NAMALWA (cell line): ENCODE measurements at places on chromosomes 12 and 14.

DNA sequence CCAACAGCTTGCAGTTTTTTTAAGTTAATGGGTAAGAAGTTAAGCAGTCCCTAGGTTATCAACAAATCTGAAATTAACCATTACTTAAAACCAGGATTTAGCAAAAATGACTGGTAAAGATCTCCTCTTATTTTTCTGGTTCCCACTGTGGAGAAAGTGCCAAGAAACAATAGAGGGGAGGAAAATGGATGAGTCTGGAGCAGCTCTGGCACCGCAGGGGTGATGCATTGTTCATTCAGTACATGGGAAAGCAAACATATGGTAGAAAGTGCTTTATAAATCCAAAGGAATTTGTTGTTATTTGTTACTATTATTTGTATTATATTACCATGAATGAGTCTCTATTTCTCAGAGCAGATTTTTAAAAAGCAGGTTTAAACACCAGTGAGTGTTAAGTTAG lies 92.2 kb downstream of the DYRK2 start:
- DNase-seq = no peak

- no peak for DNase-seq
These were observed 279.0 kb downstream of the GRIN2B start for GRCh38 chr12:13702381-13702780.

- DNase-seq = no peak
These were observed 276.3 kb downstream of the DUSP6 start for GRCh38 chr12:89075880-89076540.

- DNase-seq = no peak
These were observed 602 bp downstream of the APEX1 start for GRCh38 chr14:20455355-20456300.

DNA sequence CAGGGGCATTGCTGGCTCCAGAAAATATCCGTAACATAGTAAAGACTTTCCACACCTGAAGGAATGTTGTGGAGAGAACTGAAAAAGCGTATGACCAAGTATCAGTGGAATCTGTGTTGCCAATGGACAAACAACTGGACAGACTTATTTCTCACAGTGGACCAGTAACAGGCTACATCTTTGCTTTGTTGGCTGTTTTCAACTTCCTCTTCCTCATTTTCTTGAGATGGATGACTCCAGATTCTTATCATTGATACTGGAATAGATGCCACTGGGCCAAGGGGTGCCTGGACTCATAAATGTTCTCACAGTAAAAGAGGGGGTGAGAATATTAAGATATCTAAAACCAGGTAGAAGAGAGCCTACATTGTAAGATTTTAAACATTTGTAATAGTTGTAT lies 6.4 kb downstream of the GAS2L3 start:
- no peak for DNase-seq

DNA sequence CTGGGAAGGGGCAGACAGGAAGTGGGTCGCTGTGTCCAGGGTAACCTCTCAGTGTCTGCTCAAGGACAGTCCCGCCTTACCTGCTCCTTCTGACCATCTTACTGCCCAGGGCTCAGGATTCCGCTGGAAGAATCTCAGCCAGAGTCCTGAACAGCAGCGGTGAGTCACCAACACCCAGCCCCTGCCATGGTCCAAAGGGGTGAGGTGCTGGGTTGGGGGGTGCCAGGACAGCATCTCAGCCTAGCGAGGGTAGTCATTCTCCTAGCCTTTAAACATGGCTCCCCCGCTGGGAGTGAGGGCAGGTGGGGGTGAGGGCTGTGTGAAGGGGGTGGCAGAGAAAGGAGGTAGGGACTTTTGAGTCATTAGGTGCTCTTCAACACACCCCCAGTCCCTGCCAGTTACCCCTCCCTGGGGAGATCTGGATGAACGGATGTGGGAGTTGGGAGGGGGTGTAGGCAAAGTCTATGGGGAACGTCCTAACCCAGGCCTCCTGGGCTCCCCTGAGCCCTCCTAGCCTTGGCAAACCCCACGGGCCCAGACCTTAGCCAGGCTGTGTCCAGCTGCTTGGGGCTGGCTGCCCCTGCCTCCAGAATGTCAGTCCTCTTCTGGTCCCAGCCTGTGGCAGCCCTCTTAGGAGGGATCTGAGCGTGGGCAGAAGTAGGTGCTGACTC lies 2.5 kb downstream of the TAMALIN start:
- DNase-seq = no peak

GRCh38 chr12:103561174-103561573 lies 25.9 kb upstream of the STAB2 start:
- DNase-seq = no peak

DNA sequence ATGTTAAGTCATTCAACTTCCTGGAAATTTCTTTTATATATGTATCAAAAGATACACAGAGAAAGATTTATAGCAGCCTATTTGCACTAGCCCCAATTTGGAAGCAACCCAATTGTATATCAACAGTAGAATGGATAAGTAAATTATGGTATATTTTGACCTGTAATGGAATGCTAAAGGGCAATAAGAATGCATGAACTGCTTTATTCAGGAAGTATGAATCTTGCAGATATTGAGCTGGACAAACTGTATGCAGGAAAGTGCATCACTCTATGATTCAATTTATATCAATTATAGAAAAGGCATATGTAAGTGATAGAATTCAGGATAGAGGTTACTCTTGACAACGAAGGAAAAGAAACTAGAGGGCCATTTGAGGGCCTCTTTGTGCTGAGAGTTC lies 913.1 kb upstream of the FBXO33 start:
- DNase-seq = no peak

DNA sequence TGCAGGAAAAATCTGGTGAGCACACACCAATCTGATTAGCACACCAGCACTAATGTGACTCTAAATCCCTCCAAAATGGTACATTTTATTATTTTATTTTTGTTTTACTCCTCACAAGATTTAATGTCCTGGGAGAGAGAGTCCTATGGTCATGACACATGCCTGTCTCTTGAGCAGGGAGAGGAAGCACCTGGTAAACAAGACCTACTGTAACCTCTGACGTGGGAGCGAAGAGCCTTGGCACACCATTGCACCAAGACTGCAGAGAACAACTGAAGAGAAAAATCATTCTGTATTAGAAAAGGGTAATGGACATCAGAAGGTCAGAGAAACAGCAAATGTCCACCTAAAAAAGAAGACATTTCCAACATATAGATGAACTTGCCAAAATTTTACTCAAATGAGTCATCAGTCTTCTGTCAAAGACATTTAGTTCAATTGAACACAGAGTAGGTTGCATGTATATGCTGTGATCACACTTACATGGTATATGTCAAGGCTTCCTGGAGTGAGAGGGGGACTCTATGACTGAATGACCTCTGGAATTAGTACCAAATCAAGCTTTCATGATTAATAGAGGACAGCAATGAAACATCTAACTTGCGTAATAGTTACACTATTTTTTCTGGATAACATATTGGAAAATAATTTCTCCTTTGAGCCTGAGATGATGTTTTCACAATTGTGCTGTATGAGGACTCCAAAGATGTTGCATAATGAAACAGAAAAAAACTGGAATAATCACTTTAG lies 186.9 kb upstream of the FLRT2 start:
- no peak for DNase-seq

GRCh38 chr14:71525663-71526221 lies 406.5 kb upstream of the RGS6 start:
- DNase-seq = no peak

DNA sequence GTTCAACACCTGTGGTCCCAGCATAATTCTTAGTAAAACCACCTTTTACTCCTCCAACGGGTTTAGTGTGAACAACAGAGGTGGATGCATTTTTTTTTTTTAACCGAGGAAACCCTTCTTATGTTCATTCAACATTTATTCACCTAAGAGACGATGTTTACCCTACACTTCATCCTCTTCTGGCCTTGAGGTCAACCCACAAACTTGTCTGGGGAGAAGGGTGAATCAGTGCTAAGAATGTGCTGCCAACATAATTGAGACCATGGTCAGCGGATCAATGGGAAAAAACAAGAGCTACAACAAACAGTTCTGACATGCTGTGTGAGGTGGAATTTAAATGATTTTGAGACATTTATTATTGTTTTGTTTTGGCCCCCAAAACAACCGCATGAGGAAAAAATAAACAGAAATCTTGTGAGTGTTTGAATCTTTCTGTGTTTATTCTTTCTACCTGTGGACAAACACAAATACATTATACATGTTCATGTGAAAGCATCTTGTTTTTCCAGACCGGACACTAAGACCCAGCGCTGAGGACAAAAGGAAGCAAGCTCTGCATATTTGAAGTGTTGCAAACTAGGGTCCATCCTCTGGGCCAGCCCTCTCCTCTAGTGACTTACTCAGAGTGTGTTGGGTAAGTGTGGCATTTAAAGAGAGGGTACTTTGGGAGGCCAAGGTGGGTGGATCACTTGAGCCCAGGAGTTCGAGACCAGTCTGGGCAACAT lies 5.1 kb upstream of the USP30 start:
- no peak for DNase-seq

DNA sequence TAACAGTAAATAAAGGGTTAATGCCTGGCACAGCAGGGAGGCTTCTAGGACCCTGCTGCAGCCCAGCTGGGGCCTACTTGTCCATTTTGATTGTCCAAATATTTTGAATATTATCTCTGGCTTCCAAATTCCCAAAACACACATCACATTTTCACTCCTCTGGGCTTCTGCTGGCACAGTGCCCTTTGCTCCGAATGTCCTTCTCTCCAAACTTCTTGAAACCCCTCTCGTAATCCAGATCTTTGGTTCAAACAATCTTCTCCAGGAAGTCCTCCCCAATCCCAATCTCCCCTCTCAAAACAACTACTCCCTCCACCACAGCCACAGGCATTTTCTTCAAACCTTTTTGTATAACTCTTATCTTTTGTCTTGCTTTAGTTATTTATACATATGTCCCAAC lies 225.6 kb downstream of the PPM1H start:
- DNase-seq = no peak

- DNase-seq = peak; percentile 73
These were observed 130.1 kb downstream of the SPTSSA start for GRCh38 chr14:34331728-34332623.

- DNase-seq = no peak
These were observed 286.4 kb downstream of the NELL2 start for GRCh38 chr12:44589697-44590096.

DNA sequence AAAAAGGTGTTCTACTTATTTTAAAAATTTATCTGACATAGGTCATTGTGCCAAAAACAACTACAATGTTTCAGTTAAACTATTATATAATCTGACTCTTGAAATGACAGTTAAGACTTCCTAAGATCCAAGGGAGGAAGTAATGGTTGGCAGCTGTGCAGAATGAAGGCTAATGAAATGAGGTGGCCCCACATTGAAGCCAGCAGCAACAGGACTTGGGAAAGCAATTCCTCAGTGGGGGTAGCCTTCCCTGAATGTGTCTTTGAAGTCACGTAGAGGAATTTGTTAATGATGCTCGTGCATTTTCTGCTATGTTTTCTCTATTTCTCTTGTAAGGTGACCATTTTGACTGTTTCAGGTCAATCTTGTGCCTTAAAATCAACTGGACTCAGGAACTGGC lies 162.4 kb upstream of the DAAM1 start:
- DNase-seq = no peak

- no peak for DNase-seq
These were observed 3.9 kb upstream of the DACT1 start for GRCh38 chr14:58633831-58634230.

DNA sequence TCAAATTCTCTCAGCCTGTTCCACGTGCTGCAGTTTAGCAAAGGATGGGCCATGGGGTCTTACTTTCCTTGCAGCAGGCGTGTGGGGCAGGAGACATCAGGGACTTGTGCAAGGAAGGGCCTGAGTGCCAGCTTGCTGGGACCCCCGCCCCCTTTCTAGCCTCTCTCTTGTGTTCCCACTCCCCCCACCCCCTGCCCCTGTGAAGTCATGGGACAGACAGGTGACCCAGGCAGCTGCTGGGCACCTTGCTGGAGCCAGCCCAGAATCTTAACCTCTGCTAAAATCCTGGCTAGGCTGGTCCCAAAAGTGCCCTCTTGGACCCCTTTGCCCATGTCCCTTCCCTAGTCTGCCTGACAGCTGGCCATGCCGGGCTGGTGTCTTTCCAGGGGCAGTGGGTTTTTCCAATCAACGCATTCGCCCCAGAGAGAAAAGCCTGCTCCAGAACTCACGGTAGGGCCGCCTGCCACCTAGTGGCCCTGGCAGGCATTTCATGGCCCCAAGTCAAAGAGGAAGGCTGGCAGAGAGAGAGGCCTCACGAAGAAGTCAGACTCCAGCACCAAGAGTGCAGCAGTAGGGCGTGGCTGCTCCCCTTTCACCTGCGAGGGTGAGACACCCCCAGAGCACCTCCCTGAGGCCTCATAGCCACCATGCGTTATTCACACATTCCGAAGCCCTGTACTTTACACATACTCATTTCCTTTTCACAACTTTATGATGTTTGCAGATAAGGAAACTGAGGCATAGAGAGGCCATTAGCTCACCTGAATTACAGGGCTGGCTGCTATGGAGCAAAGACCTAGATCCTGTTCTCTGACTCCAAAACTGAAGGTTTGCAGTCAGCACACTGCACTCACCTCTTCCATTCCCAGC lies 67.4 kb downstream of the LGMN start:
- peak; percentile 87 for DNase-seq

- no peak for DNase-seq
These were observed 16.1 kb downstream of the PAWR start for GRCh38 chr12:79674629-79675028.

- DNase-seq = no peak
These were observed 5.9 kb downstream of the FGF6 start for GRCh38 chr12:4439736-4440135.

GRCh38 chr12:42474391-42474790 lies 115.2 kb downstream of the PRICKLE1 start:
- no peak for DNase-seq

GRCh38 chr12:105451211-105451610 lies 120.7 kb downstream of the C12orf75 start:
- no peak for DNase-seq

DNA sequence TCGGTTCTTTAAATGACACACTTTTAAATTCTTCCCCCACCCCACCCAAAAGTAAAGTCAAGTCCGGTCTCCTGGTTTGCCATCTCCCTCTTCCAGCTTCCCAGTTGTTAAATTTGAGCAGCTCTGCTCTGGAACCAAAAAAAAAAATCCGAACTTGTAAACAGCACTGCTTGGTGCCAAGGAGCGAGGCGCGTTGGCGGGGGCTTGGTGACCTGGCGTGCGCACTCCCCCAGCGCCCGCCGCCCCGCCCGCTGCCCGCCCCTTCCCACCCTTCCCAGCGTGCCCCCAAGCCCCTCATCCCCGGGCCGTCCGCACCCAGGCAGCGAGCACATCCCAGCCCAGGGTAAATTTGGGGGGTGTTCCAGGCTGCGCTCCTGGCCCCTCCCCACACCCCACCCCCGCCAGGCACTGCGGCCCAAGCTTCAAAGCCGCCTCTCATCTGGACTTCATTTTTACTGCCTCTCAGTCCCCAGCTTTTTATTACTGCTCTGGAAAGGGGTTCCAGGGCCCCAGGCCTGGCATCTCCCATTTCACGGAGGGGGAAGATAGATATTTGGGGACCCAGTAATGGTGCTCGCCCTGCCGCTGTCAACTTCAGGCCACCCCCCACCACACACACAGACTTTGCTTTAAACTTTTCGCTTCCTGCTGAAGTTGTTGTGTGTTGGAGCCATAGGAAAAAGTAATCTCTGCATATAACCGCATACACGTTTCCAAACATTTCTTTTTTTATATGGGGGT lies 11.7 kb upstream of the ITGB7 start:
- no peak for DNase-seq

GRCh38 chr12:99627459-99627858 lies 20.1 kb upstream of the GARIN6 start:
- no peak for DNase-seq
